ENCODE measurements at places on chromosomes 7 and 10.

GRCh38 chr10:100713859-100714565 lies 31.4 kb upstream of the PAX2 start:
- no peak for DNase-seq

DNA sequence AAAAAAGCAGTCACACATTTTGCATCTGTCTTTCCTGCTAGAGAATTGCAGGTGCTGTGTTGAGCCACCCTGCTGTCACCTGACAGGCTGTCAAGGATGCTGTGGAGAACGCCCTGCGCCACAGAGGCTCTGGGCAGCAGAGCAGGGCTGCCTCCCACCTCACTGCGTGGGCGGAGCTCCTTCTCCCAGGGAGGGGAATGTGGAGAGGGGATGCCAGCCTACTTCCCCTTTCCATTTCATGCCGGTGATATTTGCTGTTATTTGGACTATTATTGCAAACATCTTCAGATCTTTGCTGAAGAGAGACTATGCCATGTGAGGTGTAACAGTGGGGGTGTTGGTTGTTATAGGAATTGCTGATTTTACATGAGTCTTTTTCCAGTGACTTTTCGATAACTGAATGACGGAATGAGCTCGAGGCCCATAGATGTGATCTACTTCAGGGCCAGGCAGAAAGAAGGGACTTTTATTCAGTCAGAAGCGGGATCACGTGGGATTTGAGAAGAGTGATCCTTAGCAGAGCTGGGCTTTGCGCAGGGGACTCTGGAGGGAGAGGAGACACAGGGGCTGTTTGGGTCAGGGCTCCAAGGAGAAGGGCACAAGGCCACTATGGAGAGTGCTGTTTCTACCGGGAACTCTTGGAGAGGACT lies 13.6 kb upstream of the PRKAG2 start:
- no peak for DNase-seq

- no peak for DNase-seq
Measured at GRCh38 chr7:31747553-31747952, 60.5 kb downstream of the PPP1R17 start.

DNA sequence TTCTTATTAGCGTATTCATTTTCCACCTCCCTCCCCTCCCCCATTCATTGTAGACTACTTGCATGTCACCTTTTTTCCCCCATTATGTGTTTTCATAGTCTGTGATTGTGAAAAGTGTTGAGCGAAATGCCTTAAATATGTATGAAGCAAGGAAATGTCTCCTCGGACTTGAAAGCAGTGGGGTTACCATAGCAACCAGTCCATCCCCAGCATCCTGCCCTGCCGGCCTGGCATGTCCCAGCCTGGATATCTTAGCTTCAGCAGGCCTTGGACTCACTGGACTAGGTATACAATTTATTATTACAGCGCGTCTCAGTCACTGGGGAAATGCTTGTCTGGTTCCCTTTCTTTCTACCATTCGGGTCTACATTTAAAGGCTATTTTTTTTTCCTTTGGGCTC lies 283.6 kb downstream of the BICC1 start:
- no peak for DNase-seq

DNA sequence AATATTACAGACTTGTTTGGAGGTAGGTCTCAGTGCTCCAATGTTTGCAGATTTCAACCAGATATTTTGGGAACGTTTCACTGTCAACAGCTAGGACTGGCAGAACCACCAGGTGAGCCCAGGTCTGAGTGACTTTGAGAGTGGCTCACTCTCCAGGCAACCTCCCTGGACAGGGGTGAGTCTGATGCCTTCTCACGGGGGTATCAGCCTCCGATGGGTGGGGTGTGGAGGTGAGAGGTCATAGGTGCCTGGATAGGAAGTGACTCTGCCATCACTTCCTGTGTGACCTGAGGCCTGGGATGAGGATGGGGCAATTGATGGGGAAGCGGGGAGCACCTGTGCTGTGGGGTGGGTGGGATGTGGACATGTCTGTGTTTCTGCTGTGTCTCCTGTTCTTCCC lies 4.6 kb downstream of the AZGP1 start:
- DNase-seq = no peak

GRCh38 chr10:116888380-116889055 lies 39.2 kb downstream of the ENO4 start:
- DNase-seq = no peak

DNA sequence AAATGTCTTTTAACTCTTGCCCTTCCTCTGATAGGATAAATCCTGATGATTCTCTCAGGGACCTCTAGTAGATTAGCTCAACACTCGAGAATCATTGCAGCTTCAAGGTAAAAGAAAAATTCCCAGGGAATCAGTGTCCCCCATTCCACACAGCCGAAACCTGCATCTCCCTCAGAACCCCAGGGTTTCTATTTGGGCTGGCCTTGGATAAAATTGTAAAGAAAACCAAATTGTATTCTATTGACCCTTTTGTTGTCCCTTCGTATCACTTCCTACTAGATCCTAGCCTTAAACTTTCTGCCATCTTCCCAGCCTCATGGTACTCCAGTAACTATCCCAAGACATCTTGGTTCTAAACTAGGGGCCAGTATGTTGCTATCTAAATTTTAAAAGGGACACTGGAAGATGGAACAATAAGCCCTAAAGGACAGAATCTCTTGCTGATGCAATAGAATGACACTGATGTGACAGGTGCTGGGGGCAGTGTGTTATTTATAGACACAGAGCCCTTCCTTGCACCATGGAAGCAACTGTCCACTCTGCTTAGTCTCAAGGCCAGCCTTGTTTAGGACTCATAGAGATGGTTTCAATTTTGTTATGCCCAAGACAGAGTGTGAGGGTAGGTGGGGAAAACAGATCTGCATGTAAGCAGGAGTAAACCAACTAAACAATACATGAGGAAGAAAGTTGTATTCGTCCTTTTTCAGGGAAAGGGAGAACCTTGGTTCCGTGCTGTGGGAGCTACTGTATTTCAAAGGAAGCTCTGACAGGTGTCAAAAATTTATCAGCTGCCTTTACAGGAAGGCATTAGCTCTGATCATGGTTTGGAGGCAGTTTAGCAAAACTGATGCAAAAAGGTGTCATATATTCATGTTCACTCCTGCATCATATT lies 7.6 kb downstream of the ASB15 start:
- DNase-seq = no peak

GRCh38 chr7:122682815-122683550 lies 15.9 kb downstream of the RNF133 start:
- no peak for DNase-seq

DNA sequence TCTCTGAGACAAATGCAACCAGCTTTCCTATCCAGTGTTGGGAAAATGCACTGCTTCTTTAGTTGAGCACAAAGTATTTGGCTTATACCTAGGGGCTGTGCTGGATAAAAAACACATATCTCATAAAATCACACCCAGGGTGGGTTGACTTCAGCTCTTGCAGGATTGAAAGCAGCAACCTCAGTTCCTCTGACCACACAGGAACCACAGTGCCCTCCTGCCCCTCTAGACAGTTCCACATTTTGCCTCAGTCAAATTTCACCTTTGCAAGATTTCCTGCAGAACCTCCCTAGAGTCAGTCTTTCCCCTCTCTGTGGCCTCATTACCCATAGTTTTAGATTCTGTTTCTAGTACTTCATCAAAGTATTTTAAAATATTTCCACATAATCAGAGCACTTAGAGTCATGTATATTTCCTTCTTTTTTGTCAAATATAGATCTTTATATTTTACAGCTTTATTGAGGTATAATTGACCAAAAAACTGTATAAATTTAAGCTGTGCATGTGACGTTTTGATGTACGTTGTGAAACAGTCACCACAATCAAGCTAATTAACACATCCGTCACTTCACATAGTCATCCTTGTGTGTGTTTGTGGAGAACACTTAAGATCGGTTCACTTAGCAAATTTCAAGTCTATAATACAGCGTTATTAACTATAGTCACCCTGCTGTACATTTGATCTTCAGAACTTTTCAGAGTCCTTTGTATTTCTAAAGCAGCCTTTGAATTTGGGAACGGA lies 37.0 kb upstream of the EGR2 start:
- DNase-seq = peak; percentile 29

- DNase-seq = no peak
Measured at GRCh38 chr7:32900433-32900995, 9.0 kb upstream of the KBTBD2 start.

DNA sequence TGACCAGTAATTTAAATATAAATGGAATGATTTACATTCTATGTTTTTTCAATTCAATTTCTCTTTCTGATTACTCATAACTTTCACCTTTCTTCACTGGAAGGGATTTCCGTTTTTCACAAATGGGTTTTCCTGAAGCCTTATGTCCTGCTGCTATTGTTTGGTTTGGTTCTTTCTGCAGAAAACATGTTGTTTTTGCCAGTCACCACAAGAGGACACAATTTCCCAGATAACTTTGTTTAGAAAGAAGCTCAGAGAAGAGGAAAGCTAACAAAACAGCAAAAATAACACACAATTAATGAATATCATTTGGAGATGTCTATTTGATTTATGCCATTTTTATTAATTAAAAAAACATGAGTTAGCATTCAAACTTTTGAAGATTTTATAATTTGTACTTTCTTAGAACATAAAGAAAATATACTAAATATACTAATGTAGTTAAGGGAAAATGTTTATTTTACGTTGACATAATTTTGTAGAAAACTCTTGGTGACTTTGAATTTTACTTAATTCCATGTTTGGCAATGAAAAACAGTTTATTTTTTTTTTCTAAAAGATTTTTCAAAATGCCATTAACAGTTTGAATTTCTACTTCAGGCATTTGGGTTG lies 4.6 kb upstream of the TWIST1 start:
- no peak for DNase-seq

DNA sequence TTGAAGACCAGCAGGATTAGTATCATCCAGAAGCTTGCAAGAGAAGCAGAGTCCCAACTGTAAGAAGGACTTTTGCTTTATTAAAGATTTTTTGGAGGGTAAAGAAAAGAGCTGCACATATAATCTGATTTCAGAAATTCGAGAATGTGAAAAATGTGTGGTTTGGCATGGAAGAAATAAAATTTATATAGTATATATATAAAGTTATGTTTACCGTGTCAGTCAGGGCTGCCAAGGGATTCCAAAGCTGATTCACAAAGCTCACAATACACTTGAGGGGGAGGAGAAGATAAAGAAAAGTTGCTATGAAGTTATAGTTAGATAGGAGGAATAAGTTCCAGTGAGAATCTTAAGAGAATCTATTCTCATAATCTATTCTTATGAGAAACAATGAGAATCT lies 231.8 kb upstream of the CACNA2D1 start:
- DNase-seq = no peak

DNA sequence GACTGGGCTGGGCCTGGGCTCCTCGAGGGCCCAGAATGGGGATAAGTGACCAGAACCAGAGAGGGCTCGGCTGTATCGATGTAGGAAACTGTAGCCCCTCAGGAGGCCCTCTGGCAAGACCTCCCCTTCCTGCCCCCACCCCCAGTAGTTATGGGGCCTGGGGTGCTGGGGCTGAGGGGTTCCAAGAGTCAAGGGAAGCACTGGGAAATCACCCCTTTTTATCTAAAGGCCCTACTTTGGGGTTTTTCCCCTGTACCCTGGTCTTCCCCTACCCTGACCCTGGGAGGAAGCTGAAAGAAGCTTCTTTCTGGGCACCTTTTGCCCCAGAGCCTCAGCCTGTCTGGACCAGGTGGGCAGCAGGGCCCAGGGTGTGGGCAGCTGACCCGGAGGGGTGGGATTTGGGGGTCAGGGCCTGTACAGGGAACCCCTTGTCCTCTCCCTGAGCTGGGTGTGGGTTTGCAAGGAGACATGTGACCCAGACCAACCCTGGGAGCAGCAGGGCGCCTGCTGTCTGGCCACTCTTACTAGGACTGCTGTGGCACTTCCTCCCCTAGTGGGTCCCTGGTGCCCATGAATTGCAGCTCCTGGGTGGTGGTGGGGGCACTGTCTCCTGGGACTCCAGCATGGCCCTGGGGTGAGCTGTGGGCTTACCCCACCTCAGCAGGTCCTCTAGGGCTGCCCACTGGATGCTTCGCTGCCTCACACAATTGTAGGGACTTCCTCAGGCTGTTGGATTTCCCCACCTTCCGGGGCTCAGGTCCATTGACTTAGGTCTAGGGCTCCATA lies 1.5 kb downstream of the IRF5 start:
- DNase-seq = no peak

DNA sequence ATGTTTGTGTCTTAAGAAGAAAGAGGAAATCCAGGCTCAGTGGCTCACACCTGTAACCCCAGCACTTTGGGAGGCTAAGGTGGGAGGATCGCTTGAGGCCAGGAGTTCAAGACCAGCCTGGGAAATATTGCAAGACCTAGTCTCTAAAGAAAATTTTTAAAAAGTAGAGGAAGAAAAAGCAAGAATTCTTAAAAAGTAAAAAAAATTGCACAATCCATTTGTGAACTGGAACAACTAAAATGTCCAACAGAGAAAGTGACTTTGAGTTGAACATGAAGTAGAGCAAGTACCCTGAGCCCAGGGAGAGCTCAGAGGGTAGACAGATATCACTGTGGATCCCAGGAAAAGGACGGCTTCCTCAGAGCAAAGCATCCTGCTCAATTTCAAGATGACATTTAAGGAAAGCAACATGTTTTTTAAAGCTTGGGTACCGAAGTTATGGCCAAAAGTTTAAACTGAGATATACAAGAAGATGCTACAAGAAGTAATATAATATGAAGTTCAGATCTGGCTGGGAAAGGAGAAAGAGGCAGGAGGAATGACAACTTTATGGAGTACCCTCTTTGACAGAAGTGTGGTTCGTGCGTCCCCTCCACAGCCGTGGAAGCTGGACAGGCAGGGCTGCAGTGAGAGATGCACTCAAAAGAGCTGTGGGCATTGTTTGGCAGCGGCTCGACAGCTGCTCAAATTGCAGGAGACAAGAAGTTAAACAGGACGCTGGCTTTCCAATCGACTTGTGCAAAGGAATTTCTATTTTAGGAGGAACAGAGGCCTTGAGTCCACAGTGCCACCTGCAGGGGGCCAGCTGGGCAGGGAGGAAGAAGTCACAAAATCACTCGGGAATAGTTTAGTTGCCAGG lies 201.3 kb downstream of the JCAD start:
- DNase-seq = no peak

GRCh38 chr10:101818872-101819633 lies 809 bp upstream of the OGA start:
- DNase-seq = no peak

GRCh38 chr7:140928491-140929309 lies 4.0 kb upstream of the BRAF start:
- DNase-seq = no peak

DNA sequence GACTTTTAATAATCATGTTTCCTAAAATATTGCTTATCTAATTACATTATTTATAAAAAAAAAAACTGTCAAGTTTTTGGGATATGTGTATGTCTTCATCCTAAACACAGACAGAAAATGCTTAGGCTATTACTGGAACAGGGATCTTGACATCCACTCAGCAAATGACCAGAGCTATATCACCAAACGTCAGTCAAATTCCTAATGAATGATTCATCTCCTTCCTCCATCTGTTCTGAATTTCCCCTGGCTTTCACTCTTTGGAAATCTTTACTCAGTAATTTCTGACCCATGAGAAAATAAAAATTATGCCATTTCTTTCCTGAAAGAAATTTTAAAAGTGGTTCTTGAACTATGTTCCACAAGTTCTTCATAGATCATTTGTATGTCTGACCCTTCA lies 552.4 kb upstream of the KCND2 start:
- no peak for DNase-seq

GRCh38 chr7:37216923-37217322 lies 231.7 kb downstream of the ELMO1 start:
- no peak for DNase-seq
